ENCODE measurements at places on chromosomes 6 and 20.
A peak's percentile ranks its signal among the peaks of the same experiment; 100 is the strongest.

DNA sequence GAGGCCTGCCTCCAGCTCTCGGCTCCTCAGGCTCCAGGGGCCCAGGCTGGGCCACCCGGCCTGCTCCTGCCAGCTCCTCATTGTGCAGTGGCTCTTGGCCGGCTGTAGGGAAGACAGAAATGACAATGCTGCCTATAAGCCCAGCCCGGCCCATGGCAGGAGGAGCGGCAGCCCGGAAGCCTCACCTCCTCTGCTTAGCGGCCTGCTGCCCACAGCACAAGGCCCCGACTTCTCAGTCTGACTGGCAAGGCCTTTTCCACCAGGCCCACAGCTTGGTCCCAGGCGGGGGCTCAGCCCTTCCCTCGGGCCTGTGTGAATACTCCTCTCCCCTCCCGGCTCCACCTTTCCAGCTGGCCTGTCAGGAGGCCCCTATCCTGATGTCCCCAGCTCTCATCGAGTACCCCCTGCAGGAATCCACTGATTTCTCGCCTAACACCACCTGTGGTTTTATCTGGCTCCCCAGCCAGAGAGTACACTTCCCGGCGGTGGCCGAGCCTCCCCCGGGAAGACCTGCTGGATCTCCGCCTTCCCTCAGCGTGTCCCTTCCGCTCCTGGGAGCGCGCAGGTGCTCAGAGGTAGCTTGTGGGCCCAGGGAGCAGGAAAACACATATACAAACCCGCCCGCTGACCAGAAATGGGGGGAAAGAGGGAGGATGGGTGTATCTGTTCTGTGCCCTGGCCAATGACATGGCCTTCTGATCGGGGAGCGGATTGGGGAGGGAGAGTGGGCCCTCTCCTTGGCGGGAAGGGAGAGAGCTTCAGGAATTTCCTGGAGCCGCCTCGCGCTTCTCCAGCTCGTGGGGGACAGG, 963 bp downstream of the DDRGK1 start:
- H3K27me3 ChIP-seq, result no peaks in the 10 kb centered on the region
- peak overlapping the region; percentile 95 for H3K4me3 ChIP-seq
- H3K36me3 ChIP-seq, result no peaks in the 10 kb centered on the region
- H3K27ac ChIP-seq, result peak overlapping the region; percentile 82
- peaks cover 1% of the 10 kb centered on the region for H3K4me1 ChIP-seq

- peaks cover 5% of the 10 kb centered on the region for H3K36me3 ChIP-seq
- H3K27ac ChIP-seq, result no peak overlapping the region
- H3K27me3 ChIP-seq, result peaks cover 3% of the 10 kb centered on the region
- peaks cover 2% of the 10 kb centered on the region for H3K4me1 ChIP-seq
- no peak overlapping the region for H3K4me3 ChIP-seq
- no peak for DNase-seq
Observed at GRCh38 chr6:2535506-2535905, 215.2 kb downstream of the MYLK4 start.

DNA sequence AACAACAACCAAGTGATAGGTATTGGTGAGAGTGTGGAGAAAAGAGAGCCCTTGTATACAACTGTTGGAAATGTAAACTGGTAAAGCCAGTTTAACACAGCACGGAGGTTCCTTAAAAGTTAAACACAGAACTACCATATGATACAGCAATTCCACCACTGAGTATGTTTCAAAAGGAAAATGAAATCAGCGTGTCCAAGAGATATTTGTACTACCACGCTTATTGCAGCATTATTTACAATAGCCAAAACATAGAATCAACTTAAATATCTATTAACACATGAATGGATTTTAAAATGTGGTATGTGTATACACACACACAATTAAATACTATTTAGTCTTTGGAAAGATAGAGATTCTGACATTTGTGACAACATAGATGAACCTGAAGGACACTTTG, 1.1 kb downstream of the PTCHD4 start:
- H3K27ac ChIP-seq, result peak overlapping the region; percentile 89
- no peaks in the 10 kb centered on the region for H3K36me3 ChIP-seq
- peaks cover 1% of the 10 kb centered on the region for H3K27me3 ChIP-seq
- peaks cover 4% of the 10 kb centered on the region for H3K4me1 ChIP-seq
- no peak for DNase-seq
- peak overlapping the region; percentile 75 for H3K4me3 ChIP-seq

DNA sequence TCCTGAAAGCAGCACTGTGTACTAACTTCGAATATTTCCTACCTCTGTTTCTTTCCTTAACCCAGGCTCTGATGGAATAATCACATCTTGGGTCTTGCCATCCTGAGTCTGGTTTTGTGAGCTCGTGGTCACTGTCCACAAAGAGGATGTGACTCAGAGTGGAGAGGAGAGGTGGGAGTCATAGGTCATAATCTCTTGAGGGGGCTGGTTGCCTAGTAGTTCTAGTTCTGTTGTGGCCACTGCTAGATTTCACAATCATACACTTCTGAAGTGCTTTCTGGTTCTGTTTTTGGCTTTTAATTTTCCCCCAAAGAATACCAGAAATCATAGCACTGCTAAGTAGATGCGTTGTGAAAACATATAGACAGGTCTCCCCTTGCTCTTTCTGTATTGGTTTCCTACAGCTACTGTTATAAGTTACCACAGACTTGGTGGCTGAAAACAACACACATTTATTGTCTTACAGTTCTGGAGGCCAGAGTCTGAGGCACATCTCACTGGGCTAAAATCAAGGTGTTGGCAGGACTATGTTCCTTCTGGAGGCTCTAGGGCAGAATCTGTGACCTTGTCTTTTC, 102.8 kb downstream of the NRSN1 start:
- H3K4me1 ChIP-seq, result no peaks in the 10 kb centered on the region
- no peak overlapping the region for H3K27ac ChIP-seq
- H3K27me3 ChIP-seq, result no peaks in the 10 kb centered on the region

GRCh38 chr6:166498228-166498627, 88.2 kb downstream of the RAMACL start:
- H3K27ac ChIP-seq, result no peak overlapping the region
- H3K27me3 ChIP-seq, result peaks cover 11% of the 10 kb centered on the region
- peaks cover 21% of the 10 kb centered on the region for H3K36me3 ChIP-seq
- H3K4me1 ChIP-seq, result peaks cover 8% of the 10 kb centered on the region
- H3K4me3 ChIP-seq, result no peak overlapping the region

DNA sequence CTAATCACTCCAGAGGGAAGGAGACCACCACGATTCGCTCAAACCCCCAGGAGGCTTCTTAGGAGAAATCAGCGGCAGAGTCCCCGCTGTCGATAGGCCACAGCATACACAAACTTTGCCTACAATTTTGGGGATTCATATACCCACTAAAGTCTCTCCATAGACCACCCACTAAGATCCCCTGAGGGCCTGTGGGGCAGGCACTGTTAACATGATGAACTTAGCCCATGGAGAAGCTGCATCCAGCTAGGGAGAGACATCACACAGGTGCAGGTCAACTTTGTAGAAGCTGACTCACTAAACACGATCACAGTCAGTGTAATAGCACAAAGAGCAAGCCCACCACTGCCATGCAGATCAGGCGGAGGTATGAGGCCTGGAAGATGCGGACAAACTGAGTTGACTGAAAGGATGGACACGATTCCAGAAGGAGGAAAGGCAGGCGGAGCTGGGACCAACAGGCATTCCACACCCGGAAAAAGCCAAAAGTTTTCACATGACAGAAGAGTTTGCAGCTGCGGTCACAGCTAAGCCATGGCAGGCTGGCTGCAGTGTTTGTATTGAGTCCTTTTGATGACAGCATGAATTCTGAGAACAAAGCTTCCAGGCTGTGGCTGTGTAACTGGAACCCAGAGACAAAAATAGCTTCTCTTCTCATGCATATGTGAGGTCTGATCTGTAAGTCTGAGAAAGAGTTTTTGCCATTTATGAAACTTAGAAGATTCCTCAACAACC, 75.7 kb upstream of the QKI start:
- peaks cover 4% of the 10 kb centered on the region for H3K27me3 ChIP-seq
- H3K4me1 ChIP-seq, result peaks cover 17% of the 10 kb centered on the region
- peak overlapping the region; percentile 17 for H3K27ac ChIP-seq
- no peak overlapping the region for H3K4me3 ChIP-seq
- no peak for DNase-seq

DNA sequence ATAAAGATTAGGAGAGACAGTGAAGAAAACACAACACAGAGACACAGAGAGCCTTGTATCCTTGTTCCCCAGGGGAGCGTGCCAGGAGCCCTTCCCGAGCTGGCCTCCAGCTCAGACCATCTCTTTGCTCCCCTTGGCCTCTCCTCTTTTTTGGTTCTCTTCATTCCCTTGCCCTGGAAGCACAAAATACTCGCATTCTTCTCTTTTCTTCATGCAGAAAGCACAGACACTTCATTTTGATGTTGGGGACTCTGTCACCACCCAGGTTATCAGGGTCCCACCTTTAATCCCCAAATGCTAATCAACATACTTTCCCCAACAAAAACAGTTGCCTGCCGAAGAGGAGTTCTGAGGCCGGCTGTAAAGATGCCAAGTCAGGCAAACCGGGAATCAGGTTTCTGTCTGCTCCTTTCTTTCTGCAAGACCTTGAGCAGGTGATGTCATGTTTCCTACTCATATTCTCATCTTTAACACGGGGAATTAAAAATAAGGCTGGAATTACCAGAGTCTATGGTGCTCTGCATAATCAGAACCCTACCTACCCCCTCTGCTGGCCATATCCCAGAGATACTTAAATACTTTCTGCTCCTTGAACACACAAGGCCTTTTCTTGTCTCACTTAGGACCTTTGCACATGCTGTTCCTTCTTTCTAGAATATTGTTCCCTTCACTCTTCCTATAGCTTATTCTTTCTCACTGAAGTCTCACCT, 21.7 kb downstream of the TGM6 start:
- no peaks in the 10 kb centered on the region for H3K4me1 ChIP-seq
- no peak overlapping the region for H3K27ac ChIP-seq
- no peak for DNase-seq
- H3K36me3 ChIP-seq, result peaks cover 5% of the 10 kb centered on the region

DNA sequence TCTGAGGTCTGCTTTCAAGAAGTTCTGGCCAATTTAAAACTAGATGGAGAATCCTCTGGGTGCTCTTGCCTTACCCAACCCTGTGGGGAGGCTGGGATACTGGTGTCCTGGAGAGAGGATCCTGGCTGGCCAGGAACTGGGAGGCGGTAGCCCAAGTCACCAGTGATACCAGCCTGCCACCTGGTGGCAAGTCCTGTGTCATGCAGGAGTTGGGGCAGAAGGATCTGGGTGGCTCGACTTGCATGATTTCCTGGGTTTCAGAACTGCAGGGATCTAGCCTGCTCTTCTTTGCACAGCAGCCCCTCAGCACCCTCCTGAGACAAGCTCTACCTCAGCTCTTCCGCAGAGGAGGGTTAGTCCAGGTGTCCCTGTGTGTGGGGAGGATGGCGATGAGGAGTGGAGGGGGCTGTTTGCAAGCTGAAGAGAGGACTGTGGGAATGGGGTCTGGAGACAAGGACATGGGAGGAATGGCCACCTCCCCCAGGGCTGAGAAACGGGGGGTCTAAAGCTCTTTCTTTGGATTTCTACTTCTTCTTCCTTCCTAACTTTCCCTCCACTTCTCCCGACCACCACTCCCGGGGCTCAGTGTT, 4.2 kb downstream of the KCNK17 start:
- no peak overlapping the region for H3K4me3 ChIP-seq
- H3K27ac ChIP-seq, result no peak overlapping the region
- H3K27me3 ChIP-seq, result peaks cover 21% of the 10 kb centered on the region
- H3K36me3 ChIP-seq, result no peaks in the 10 kb centered on the region
- H3K4me1 ChIP-seq, result no peaks in the 10 kb centered on the region

GRCh38 chr6:20870021-20870420, 335.8 kb downstream of the CDKAL1 start:
- peak overlapping the region; percentile 64 for H3K4me3 ChIP-seq
- no peaks in the 10 kb centered on the region for H3K36me3 ChIP-seq
- peaks cover 14% of the 10 kb centered on the region for H3K27me3 ChIP-seq
- peaks cover 56% of the 10 kb centered on the region for H3K4me1 ChIP-seq
- no peak for DNase-seq

DNA sequence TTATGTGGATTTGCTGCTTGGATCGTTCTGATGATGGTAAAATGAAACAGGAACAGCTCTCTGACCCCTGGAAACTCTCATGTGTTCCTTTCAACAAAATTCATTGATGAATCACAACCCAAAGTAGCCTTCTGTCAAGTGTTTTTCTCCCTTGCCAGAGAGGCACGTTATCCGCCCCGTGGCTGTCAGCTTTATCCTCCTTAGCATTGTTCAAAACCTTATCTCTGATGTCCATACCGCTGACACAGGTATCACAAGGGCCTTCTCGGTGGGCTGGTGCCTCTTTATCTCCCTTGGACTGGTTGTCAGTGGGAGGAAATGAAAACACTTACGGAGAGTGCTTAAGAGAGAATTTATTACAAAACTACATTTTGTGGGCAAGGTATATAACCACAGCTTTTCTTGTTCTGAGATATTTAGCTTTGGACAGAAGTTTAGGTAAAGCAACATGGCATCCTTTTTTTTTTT, 84.9 kb downstream of the TIAM2 start:
- H3K4me3 ChIP-seq, result no peak overlapping the region
- peak overlapping the region; percentile 90 for H3K27ac ChIP-seq
- H3K4me1 ChIP-seq, result peaks cover 72% of the 10 kb centered on the region
- H3K27me3 ChIP-seq, result no peaks in the 10 kb centered on the region
- no peak for DNase-seq
- no peaks in the 10 kb centered on the region for H3K36me3 ChIP-seq

DNA sequence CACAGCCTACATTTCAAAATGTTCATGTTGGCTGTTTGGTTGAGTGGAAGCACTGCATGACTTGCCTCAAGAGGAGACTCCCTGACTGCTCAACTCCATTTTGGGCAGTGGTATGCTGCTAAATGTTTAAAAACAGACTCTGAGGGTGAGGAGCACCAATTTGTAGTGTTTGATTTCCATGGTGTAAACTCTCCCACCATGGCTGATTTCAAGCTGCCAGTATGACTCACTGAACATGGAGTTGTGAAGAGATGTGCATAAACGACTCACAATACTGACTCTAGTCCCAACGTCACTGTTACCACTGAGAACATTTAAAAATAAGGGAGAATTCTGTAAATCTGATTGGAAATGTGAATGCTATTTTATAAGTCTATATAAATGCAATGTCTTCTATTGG, 70.4 kb downstream of the BACH2 start:
- H3K4me3 ChIP-seq, result no peak overlapping the region
- peak overlapping the region; percentile 22 for H3K27ac ChIP-seq
- H3K36me3 ChIP-seq, result peaks cover 12% of the 10 kb centered on the region
- H3K27me3 ChIP-seq, result no peaks in the 10 kb centered on the region

- H3K27ac ChIP-seq, result peak overlapping the region; percentile 82
- peaks cover 7% of the 10 kb centered on the region for H3K27me3 ChIP-seq
- peak overlapping the region; percentile 50 for H3K4me3 ChIP-seq
- peaks cover 32% of the 10 kb centered on the region for H3K4me1 ChIP-seq
- peak; percentile 14 for DNase-seq
Observed at GRCh38 chr20:15756002-15756753, 817.1 kb downstream of the KIF16B start.

DNA sequence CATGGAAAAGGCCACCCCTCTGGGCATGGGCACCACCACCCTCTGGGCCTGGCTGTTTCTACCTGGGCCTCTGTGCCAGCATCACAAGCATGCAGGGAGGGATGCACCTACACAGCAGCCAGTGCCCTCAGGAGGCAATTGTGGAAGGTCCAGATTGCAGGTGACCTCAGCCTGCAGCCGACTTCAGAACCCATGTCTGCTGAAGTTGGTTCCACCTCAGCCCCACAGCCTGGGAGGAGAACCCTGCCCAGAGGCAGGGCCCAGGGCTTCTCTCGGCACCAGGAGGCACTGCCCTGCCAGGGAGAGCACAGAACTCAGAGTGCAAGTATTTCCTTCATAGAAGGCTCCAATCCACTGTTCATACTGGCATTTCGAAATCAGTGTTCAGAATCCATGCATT, 149.8 kb downstream of the TTLL2 start:
- no peak for DNase-seq
- no peak overlapping the region for H3K4me3 ChIP-seq
- H3K27me3 ChIP-seq, result peaks cover 12% of the 10 kb centered on the region
- H3K4me1 ChIP-seq, result peaks cover 32% of the 10 kb centered on the region
- no peak overlapping the region for H3K27ac ChIP-seq
- H3K36me3 ChIP-seq, result no peaks in the 10 kb centered on the region
